SW480 (cell line): ENCODE measurements at places on chromosomes 7 and 10.

GRCh38 chr7:12719981-12720865 lies 32.8 kb downstream of the ARL4A start:
- DNase-seq: no peak

DNA sequence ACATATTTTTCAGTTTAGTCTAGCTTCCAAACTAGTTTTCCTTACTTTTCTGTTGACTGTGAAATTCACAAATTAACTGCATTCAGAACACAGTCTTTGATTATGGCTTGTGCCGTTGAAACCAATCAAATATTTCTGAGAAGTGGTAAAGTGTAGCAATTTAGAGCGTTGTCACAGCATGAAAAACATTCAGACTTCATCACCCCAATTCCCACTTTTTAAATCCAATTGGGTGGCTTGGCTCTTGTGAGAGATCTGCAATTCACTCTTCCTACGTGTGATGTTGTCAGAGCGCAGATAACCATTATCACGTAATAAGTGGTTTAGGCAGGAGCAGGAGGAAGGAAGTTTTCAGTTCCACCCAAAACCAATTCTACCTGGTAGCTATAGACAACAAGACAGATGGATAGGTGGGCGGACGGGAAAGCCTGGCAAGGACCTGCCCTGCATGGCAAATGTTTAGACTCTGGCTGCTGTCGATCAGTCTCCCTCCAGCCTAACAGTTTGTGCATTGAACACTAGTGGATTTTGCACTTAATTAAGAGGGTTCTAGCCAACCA lies 8.9 kb downstream of the COBL start:
- no peak for DNase-seq

GRCh38 chr10:71396711-71397295 lies at the start of gene CDH23:
CDH23 (plus strand) TSS chr10:71396920; CDS start chr10:71439832, 42,912 bp downstream.
- peak; percentile 36 for DNase-seq

DNA sequence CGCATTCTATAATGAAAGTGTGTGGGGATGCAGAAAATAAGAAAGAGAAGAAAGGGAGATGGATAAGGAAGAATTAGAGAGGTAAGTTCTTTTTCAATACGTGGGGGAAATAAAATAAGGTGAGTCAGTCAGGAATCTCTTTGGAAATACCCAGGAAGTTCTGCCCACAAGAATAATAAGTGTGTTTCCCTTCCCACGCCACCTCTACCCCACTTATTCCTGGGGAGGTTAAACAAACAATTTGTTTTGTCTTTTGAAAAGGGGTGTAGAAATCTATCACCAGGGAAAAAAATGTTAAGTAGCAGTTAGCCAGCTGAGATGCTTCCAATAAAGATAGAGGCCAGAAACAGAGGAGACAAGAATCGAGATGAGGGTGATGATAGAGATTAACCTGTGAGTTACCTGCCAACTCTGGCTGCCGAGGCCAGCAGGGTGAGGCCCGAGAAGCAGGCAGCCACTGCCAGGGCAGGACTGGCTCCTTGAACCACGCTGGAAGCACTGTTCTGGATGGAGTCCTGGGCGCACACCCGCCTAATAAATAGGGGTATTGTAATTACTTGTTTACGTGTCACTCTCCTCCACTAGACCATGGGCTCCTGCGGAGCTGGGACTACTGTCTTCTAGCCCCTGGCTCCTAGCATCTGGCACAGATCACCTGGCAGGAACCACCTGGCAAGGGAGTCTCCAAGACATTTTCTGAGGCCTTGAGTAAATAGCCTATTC lies 191.3 kb downstream of the FGFR2 start:
- peak; percentile 25 for DNase-seq

DNA sequence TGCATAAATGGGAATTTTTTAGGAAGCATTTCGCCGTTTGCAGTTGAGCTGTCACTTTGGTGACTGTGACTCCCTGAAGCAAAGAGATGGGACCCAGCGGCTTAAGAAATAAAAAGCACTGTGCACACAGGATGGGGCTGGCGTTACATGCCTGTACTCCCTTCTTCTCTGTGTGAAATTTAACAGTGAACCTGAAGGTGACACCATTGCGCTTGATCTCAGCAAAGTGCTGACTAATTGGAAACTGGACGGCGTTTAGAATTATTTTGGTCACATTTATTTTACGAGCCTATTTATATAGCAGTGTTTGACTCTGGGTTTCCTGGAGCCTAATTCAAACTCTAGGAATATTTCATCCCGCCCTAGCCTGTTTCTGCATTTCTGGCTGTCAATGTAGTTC lies 146.2 kb downstream of the PAXIP1 start:
- no peak for DNase-seq

DNA sequence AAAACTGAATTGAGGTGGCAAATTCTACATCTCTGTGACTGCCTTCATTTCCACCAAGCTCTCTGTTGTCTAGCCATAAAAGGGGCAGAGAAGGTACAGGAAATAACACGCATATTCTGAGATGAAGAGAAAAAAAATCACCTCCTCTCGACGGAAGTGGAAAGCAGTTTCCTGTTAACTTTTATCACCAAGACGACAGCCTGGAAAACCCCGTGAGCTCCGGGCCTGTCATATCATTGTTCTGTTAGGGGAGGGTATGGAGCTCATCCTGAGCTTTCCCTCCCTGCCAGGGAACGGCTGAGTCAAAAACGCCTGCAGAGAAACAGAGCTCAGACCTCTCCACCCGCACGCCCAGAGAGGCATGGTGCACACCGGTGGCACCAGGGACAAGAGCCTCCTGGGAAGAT lies 200.3 kb downstream of the PRPF18 start:
- no peak for DNase-seq

GRCh38 chr7:114295522-114295921 lies 119.1 kb upstream of the FOXP2 start:
- no peak for DNase-seq
